ENCODE measurements at places on chromosomes 6 and 20.

- no peak for DNase-seq
Observed at GRCh38 chr6:2433711-2434110, 188.3 kb upstream of the GMDS start.

DNA sequence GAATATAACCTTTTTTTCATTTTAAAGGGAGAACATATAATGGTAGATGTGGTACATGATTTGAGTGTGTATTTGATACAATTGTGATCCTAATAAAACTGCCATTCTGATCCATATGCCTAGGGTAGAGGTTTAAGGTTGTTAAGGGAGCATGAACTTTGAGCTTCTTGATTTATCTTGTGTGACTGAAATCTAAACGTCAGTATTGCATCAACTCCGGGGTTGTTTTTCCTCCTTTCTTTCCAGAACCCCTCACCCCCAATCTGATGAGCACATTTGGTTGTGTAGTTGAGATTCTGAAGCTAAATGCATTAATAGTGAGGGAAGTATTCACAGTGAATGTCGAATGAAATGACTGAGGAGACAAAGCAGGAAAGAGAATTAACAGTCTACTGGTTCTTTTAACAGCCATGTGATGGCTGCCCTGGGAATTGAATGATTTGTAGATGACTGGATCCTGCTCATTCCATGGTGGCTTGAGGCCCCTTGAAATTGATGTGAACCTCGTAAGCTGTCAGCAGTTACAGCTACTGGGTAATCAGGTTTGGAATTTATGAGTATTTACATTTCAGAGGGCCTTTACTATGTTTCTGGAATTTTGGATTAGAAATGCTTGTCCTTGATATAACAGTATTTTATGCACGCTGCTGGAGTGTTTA is 44.8 kb downstream of the FARS2 start:
- DNase-seq: no peak

GRCh38 chr6:149419696-149420404 is 19.8 kb downstream of the SUMO4 start:
- DNase-seq: no peak

DNA sequence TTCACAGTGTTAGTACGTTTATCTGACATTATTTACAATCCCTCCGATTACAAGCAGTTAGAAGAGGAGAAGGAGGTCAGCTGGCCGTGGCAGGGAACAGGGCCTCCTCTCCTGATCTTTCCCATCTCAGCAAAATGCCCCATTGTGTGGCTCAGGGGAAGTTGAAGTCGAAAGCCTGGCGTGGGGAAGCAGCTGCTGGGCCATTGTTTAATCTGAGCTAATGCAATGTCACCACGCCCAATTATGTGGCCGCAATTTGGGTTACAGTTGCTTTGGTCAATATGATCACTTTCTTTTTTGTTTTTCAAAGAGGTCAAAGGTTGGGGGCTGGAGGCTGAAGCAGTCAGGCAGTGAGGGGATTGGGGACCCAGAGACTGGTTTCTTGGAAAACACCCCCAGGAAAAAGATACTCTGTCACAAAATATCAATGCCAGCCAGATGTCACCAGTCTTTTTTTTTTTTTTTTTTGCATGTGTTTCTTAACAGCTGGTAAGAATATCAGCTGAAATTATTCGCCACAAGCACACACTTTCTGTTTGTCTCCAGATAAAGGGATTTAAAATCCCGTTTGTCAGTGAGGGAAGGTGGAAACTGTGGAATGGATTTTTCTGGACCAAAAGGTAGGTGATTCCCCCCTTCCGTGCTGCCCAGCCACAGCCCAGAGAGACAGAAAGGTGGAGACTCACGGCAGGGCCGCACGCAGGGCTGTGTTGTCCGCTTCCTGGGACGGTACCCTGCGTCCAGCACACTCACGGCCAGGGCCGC is 24.6 kb downstream of the DLL1 start:
- DNase-seq: peak; percentile 31

GRCh38 chr6:170286246-170286933 is 4.5 kb downstream of the DLL1 start:
- DNase-seq: no peak

GRCh38 chr20:38617011-38617829 is 15.6 kb downstream of the ARHGAP40 start:
- peak; percentile 32 for DNase-seq

DNA sequence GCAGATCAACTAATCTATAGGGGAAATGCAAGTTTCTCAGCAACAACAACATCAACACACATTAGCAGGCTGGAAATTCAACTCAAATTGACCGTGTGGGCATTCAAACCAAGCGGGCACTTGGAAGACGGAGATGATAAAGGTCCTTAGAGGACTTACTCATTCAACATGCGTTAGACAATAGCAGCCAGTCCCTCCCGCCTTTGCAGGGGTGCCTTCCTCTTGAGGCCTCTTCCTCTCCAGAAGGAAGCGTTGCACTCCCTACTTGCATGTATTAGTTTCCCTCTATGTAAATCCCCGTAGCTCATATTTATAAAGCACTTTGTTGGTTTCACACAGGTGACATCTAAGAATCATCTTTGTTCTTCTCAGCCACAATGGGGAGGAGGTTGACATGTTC is 300.8 kb upstream of the STXBP5 start:
- DNase-seq: no peak

- no peak for DNase-seq
Observed at GRCh38 chr6:144007478-144008119, 460 bp downstream of the PLAGL1 start.
